ENCODE measurements at places on chromosomes 4 and X.

DNA sequence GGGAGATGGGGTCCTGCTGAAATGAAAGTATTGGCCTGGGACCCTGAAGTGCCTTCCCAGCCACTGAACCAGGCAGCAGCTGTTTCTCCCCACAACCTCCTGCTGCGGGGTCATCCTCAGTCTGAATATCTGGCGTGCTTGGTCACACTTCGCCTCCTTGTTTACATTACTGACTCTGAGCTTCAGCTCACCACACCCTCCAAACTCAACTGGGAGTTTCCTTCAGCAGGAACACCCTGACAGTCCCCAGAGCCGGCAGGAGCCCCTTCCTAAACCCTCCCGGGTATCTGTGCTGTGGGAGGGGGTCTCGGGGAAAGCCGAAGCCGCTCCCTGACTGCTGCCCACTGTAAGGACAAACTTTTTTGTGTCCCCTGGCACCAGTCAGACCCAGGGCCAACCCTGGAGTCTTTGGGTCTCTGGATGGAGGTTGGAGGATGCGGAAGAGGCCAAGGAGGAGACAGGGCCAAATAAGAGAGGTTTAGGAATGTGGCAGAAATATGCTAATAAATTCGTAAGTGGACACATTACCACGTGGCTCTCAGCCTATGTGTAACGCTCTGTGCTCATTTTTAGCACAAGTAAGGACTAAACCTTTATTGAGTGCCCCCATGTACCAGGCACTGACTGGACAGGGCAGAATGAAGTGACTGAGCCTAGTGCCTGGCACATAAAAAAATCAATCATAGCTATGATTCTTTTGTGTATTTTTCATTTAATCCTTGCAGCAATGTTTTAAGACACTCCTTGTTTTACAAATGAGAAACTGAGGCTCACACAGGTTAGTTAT, 20.7 kb downstream of the FHDC1 start:
- peak; percentile 39 for DNase-seq

GRCh38 chrX:149472625-149473024, 32.5 kb downstream of the IDS start:
- no peak for DNase-seq

DNA sequence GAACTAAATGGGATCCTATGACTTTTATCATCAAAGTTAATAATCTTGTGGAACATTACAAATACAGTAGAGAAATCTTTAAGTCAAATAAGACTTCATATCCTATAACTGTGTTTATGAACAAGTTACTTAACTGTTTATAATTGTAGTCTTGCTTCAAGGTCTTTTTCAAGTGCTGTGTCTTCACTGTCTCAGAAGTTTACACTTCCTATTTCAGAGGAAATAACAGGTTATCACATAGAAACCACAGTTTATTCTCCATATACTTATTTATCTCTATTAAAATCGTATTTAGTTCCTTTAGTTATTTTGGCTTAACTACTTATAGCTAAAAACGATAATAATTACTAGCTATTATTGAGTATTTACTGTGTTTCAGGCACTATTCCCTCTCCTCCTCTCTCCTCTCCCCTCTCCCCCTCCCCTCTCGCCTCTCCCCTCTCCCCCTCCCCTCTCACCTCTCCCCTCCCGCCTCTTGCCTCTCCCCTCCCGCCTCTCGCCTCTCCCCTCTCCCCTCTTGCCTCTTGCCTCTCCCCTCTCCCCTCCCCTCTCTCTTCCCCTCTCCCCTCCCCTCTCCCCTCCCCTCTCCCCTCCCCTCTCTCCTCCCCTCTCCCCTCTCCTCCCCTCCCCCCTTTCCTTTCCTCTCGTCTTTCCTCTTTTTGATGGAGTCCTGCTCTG, 63.7 kb downstream of the RBPJ start:
- DNase-seq, result no peak

DNA sequence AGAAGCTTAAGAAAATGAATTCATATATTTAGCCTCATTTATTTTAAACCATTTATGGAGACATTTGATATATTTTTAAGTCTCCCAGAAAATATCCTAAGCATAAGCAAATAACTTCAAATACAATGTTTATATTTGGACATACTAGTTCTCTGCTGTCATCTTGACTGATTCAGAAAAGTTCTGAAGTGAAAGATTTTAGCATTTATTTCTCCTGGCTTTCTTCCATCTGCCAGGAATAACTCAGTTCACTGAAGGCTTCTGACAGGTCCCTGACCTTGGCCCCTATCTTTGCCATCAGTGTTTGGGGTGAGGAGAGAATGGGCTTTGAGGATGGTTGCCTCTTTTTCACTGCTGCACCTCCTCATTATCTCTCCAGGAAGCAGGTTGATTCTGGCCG, 115.7 kb downstream of the SLIT2 start:
- no peak for DNase-seq

- no peak for DNase-seq
Observed at GRCh38 chr4:68304731-68305130, 45.2 kb downstream of the YTHDC1 start.

DNA sequence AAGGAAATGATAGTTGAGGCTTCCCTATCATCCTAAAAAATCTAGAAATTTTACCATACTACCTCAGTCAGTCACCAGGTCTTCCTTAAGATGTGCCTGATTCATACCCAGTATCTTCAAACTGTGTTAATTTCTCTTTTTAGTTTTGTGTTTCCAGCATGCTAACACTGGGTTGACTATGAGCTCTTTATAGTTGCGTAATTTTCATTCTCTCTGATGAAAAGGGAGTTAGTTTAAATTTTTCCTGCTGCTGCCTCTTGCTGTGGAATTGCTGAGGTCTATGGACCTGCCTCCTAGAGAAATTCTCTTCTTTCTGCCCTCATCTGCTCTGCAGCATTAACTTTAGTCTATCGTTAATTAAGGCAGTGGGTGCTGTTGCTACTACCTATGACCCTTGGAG, 66.6 kb downstream of the BANK1 start:
- no peak for DNase-seq

DNA sequence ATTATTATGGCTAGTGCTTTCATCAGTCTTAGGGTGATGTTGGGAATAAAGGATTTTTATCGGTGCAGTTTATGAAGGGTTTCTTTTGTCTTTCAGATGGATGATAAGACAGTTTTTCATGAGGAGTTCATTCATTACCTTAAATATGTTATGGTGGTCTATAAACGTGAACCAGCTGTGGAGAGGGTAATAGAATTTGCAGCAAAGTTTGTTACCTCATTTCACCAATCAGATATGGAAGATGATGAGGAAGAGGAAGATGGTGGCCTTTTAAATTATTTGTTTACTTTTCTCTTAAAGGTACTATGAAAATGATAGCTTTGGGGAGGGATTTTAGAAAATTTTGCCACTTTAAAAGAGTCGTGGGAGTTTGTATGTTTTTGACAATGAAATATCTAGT, 1.3 kb downstream of the NCAPG start:
- DNase-seq, result no peak

GRCh38 chr4:110626532-110627153, 3.8 kb upstream of the PITX2 start:
- no peak for DNase-seq

DNA sequence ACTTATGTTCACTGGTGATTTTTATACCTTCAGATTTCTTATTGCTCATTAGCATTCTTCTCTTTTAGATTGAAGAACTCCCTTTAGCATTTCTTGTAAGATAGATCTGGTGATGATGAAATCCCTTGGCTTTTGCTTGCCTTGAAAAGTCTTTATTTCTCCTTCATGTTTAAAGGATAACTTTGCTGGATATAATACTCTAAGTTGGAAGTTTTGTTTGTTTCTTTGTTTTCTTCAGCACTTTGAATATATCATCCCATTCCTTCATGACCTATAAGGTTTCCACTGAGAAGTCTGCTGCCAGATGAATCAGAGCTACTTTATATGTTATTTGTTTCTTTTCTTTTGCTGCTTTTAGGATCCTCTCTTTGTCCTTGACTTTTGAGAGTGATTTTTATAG, 18.5 kb downstream of the CC2D2A start:
- DNase-seq, result peak; percentile 15

GRCh38 chrX:84046403-84046984, 141.5 kb downstream of the RPS6KA6 start:
- DNase-seq, result peak; percentile 41

DNA sequence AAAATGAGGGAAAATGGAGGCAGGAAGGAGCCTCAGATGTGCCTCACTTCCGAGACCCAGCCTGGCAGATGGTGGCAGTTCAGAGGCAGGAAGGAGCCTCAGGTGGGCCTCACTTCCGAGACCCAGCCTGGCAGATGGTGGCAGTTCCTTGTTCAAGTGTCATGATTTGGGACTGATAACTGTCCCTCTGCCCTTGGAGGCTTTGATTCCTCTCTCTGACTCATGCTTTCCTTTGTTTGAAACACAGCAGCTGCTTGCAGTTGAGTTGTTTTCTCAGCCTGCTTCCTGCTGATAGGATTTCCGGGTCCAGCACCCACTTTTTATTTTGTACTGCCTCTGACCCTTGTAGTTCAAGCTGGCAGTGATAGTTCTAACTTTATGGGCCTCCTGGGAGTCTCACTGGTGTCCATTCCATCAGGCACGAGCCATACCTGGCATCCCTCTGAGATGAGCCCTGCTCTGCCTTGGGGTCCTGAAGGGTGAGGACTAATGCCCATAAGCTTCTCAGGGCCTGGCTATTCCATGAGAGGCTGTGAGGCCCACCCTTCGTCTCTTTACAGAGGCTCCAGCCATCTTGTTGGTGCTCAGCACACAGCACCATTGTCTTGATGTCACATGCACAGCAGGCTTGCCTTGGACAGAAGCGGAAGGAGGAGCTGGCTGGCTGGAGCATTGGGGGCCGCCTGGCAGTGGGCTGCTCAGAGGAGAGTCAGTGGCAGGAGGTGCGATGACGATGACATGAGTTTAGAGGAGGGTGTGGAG, 13.0 kb downstream of the RGS12 start:
- DNase-seq, result peak; percentile 51

- no peak for DNase-seq
Observed at GRCh38 chrX:97867266-97867665, 983.6 kb downstream of the RPA4 start.

DNA sequence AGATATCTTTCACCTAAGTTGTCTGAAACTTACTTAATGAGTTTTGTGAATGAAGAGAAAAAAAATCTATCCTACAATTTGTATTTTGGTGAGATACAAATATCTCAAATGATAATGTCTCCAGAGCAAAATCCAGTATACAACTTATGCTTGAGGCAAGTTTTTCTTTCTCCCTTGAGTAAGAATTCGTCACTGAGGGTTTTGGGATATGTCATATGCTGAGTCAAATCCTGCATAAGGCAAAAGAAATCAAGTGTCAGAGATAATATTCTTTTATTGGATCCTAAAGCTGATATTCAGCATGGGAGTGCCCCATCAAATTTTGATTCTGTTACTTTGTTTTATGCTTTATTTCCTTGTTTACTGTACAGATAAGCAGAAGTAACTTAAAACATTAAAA, 1308.6 kb downstream of the ARAP2 start:
- DNase-seq, result no peak

- DNase-seq, result no peak
Observed at GRCh38 chr4:72909461-72909860, 160.1 kb downstream of the COX18 start.

DNA sequence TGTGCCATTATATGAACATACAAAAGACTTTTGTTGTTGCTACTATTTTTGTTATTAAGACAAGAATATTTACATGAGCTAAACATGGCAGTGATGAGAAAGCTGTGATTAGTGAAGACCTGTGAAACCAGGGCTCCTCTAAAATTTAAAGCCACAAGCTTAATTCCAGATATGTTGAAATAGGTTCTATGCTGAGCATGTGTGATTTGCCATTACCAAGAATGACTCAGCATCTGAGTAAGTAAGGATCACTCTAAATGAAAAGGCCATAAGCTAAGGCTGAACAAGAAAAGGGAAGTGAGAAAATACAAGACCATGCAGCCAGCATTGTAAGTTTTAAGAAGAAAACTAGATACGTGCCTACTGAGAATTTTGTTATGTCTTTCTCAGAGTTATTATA, 75.9 kb upstream of the CAMK2D start:
- peak; percentile 87 for DNase-seq

DNA sequence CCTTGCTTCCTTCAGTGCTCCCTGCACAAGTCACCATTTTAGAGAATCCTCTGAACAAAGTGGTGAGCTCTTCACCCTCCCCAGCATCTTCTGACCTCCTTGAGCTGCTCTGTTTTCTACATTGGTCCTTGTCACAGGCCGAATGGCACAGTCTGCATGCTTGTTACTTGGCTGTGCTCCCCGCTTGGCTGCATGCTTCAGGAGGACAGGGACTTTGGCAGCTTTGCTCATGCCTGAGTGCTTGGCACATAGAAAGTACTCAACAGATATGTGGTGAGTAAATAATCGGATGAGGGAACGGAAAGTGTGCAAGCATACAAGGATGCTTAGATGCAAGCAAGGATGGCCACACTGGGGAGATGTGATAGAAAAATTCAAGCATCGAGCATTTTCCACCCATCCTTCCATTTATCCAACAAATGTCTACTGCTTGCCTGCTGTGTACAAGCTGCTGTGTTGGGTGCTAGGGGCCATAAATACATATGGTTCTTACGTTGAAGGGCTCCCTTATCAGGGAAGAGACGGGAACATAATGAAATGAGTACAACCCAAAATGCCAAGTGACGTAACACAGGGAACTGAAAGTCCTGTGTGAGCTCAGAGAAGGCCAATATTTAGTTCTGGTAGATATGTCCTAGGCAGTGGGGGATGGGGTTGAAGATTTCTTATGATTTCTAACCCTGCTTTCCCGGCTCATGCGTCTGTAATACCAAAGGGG, 31.2 kb downstream of the SLC2A9 start:
- no peak for DNase-seq

- peak; percentile 85 for DNase-seq
Observed at GRCh38 chr4:176988226-176988625, 195.5 kb upstream of the VEGFC start.

GRCh38 chr4:30727409-30727808, 7.2 kb downstream of the PCDH7 start:
- no peak for DNase-seq

GRCh38 chrX:10239611-10240064, 82.9 kb downstream of the CLCN4 start:
- DNase-seq, result peak; percentile 76

Measured in cardiac fibroblast (primary cell).